ENCODE measurements at places on chromosomes 7 and 10. TPM values are rescaled to one million over a fixed set of nuclear protein-coding genes. Genes with fewer than 3 reads are reported as not detected.

Gene CD36
- total RNA-seq, result 84.1 TPM

Gene HOGA1
- total RNA-seq, result 2.5 TPM

Gene GNAI1
- 15.8 TPM for total RNA-seq

Gene CWF19L1
- 20.9 TPM for total RNA-seq

Gene TEX47
- total RNA-seq, result not detected

Gene VWDE
- not detected for total RNA-seq

Measured in subcutaneous preadipocyte (primary cell).